H7 (cell line): ENCODE measurements at places on chromosomes 11 and 22. TPM values are rescaled to one million over a fixed set of nuclear protein-coding genes. Genes with fewer than 3 reads are reported as not detected.

DNA sequence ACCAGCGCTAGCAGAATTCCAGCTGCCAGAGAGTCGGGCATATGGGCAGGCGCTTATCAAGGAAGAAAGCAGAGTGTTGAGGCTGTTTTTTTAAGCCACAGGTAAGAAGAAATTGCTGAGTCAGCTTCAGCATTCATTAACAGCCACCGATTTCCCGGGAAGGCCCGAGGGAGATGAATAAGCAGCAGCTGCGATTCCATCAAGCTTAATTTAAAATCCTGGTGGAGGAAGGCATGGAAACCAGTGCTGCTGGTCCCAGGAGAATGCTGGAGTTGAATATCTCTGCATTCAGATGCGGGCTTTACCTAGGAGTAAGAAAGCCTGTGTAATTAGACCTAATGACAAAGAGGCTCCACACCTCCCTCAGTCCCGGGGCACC lies 168.8 kb downstream of the BRD1 start:
- no peak for DNase-seq

Gene HBB
- not detected in 2 replicates for total RNA-seq

DNA sequence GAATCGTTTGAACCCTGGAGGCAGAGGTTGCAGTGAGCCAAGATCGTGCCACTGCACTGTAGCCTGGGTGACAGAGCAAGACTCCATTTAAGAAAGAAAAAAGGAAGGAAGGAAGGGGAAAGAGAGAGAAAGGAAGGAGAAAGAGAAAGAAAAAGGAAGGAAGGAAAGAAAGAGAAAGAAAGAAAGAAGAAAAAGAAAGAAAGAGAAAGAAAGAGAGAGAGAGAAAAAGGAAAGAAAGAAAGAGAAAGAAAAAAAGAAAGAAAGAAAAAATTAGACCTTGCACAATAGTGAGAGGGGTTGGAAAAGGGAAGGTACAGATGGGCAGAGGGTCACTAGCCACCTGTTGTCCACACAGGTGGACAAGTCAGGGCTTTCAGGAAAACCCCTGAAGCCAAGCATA lies 57.6 kb upstream of the RTL6 start:
- no peak for DNase-seq

DNA sequence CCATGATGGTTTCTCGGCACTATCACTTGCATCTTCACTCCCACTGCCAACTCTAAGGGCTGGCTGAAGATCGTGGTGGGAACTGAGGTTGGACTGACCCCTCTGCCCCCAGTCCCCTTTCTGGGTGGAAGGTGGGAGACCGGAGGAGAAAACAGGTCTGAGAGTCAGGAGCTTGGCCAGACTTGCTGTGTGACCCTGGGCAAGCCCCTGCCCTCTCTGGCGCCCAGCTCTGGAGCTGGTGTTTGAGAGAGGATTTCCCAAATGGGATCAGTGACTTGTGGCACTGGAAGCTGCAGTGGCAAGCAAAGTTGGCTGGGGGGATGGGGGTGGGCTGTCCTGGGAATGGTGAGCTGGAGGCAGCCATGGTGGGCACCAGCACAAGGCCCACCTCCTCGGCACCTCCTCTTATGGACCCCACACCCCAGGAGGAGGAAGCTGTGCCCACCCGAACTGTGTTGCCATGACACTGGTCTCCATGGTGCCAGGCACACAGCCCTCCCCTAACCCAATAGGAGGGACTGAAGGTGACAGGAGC lies 6.5 kb upstream of the PDE2A start:
- no peak for DNase-seq

DNA sequence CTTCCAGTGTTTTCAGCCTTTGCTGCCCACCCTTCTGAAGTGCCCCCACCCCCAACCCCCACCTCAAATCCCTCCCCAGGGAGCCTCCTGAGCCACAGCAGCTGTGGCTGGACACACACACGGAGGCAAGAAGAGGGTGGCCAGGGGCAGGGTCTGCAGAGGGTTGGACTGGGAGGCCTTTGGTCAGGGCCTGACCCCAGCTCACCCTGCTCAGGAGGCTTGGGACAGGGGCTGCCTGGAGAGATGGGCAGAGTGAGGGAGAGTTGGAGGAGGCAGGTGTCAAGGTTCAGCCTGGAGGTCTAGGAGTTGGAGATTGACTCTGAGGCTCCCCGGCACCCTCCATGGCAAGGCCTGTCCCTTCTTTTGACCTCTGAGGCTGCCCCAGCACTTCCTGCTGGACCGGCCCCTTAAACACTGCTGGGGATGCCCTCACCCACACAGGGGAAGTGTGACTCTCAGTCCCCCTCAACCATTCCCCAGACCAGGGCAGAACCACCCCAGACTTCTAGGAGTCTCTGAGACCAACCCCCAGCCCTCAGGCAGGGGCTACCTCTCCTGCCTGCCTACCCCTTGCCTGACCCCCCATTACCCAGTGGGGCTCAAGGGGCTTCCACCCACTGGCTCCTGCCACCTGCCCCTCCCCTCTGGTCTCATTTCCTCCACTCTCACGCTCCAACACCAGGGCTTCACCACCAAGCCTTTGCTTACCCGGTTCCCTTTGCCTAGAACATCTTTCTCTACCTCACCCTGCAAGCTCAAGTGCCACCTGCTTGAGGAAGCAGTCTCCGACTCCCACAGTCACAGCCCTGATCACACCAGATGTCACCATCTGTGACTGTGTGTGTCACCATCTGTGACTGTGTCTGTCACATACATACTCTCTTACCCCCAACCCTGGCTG lies 8.6 kb downstream of the ARAP1 start:
- DNase-seq: no peak
